ENCODE measurements at places on chromosomes 3 and 15.

DNA sequence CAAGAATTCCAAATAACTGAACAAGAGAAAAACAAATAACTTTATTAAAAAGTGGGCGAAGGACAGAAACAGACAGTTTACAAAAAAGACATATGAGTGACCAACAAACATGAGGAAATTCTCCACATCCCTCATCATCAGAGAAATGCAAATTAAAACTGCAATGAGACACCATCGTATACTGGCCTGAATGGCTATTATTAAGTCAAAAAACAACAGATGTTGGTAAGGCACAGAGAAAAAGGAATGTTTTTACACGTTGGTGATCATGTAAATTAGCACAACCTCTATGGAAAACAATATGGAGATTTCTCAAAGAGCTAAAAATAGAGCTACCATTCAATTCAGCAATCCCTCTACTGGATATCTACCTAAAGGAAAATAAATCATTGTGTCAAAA lies 1260.4 kb upstream of the ALCAM start:
- DNase-seq = no peak

DNA sequence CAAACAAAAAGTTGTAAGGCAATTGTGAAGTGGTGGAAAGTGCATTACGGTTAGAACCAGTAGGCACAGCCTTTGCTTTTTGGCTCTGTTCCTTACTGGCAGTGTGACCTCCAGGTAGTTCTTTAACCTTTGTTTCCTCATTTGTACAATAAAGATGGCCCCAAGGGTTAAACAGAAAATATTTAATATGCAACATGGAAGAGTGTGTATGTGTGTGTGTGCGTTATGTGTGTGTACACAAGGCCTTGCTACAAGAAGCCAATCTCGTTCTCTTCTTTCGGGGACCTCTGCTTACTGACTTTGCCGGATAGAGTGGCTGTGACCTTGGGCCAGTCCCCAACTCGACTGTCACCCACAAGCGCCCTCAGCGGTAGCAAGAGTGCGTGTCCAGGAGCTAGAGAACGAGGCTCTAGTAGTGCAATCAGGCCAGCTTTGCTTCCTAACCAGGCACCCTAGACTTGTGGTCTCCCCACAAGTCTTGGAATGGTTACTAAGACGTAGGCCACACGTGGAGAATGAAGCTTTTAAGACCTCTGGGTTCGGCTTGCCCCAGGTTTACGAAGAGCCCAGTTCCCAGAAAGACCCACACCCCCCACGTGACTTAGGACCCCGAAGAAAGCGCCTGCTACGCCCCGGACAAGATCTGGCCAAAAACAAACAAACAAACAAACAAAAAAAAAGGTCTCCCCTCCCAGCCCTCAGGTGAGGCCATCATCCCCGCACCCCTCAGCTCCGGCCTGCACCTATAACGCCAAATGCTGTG lies 593 bp downstream of the CIAO2A start:
- DNase-seq = peak; percentile 50

DNA sequence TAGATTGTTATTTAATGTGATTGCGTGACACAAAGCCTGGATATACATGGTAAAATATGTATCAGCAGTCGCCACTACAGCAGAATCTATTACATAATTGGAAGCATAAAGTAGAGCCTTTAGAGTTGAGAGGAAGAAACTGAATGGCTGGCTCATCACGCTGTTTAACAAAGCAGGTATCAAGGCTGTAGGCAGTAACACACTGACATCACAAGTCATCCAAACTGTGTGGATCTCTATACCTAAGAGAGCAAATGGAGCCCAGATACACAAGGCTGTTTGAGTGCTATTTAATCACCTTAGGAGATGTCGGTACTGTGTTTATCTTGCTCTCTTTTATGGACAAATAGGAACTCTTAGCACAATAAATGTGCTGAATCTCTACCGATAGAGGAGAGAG lies 864.4 kb downstream of the VGLL3 start:
- DNase-seq = no peak

DNA sequence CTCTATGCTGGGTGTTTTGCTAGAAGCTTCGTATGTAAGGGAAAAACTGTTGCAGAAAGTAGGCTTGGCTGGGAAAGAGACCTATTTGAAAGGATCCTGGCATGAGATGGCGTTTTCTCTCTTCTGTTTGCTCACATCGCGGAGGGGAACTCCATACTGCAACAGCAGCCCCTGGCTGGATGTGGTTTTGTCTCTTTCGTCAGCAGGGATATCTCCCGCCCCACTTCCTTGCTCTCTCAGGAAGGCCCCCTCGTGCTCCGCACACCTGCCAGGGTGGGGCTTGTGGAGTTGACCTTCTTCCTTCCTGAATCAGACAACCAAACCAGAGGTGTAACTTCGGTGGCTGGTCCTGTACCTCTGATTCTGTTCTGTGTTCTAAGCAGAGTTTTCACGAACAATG lies 26.4 kb upstream of the MYZAP start:
- no peak for DNase-seq

DNA sequence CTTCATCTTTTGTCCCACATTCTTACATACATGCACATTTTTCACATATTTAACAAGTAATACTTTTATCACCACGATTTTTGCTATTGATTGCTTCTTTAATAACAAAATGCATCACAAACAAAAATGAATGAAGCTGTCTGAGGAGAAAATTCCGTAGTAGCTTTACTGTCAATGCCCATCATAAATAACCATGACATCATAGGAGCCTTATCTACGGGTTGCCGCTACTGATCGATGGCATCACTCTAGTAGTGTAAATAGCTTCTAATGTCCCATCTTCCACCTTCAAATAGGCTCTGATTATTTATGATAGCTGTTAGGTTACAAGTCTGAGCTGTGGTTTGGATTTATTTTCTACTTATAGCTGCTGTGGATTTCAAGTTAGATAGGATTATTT lies 323.4 kb downstream of the MECOM start:
- no peak for DNase-seq

GRCh38 chr3:153169793-153170383 lies 7.9 kb downstream of the RAP2B start:
- no peak for DNase-seq

DNA sequence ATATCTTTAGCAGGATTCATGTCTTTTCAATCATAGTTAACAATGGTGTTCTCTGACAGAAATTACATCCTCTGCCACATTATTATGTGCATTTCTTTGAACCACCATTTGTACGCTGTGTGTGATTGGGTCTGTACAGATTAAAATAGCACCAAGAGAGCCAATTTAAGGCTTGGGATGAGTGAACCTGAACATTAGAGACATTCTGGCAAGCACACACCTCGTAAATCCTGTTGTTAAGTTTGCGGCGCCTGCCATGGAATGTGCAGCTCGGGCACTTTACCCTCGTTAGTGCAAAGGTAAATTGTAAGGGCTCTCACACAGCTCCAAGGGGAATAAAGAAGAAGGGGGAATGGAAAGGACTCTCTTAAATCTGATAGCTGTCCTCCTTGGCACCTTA lies 482.4 kb upstream of the DPPA4 start:
- DNase-seq = no peak

DNA sequence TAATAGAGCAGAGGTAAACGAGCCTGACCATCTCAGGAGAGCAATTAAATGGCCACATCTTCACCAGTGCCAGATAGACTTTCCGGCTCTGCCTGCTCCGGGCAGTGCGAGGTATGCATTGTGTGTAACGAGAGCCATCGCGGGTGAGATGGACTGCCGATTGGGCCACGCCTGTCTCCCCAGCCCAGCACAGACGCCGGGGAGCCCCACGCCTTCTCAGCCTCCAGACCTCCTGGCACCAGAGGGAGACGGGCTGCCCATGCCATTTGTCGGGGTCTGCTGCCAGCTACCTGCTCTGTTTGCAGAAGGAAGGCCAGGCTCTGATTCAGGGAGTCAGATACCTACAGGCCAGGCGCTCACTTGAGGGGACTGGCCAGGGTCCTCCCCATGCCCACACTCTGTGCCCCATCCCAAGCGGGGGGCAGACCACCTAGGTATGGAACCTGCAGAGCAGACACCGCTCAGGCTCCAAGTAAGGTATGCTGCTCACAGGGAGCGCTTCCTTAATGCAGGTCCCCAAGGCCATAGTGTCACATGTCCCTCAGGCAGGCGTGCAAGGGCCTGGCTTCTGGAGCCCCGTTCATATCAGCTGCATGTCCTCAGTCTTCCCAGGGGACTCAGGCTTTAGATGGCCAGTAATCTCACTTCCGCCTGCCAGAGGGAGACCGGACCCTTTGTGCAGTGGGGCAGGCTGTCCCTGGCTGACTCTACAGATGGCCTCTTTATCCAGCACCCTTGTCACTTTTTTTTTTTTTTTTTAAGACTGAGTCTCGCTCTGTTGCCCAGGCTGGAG lies 62.2 kb downstream of the DNAJB8 start:
- no peak for DNase-seq

- no peak for DNase-seq
These were observed 13.6 kb downstream of the ACKR2 start for GRCh38 chr3:42822828-42823227.

- DNase-seq = no peak
These were observed 295.9 kb upstream of the UBE2E2 start for GRCh38 chr3:22907161-22907780.

DNA sequence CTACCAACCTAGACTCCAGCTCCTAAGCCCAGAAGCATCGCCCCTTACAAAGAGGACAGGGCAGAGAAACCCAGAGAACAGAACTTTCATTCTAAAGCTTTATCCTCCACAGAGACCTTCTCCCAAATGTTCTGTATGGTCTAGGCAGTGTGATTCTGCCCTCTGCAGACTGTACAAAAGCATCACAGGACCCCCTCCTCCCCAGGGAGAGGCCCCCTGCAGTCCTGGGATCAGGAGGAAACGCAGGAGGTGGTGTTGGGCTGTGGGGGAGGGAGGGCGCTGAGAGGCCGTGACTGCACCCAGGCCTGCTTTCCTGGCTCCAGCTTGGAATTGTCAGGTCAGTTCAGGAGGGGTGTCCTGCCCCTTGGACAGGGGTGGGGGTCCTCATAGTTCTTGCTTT lies 101.3 kb downstream of the DGKG start:
- DNase-seq = no peak

GRCh38 chr3:139811331-139811730 lies 123.7 kb upstream of the CLSTN2 start:
- no peak for DNase-seq

DNA sequence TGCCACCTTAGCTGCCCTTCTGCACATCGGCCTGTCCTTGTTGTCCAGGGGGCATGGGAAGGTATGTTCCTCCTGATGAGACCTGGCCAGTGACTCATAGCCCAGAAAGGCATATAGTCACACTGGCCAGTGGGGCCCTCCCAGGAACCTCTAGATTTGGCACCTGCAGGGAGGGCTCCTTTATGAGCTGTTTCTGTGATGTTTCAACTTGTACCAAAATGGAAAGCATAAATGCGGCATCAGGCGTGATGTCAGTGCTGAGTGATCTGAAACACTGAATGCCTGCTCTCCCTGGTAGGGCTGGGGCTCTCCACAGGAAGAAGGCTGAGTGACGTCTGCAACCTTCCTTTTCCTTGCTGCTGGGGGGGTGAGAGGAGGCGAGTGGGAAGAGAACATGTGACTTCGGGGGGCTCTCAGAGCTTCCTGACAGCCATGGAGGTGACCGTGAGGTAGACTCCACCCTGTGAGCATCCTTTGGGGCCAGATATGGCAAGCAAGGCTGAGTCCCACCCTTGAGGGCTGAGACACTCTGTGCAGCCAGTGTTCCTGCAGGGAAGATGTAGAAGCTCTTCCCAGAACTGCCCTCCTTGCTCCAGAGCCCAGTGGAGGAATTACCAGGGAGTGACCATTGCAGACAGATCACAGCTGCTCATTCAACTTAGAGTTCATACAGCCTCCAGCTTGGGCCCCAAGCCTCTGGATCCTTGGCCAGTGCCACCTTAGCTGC lies 37.1 kb upstream of the APEH start:
- no peak for DNase-seq

- no peak for DNase-seq
These were observed 165.4 kb upstream of the TOPAZ1 start for GRCh38 chr3:44076221-44076829.

- DNase-seq = no peak
These were observed 24.1 kb upstream of the AKAP13 start for GRCh38 chr15:85356276-85356675.

DNA sequence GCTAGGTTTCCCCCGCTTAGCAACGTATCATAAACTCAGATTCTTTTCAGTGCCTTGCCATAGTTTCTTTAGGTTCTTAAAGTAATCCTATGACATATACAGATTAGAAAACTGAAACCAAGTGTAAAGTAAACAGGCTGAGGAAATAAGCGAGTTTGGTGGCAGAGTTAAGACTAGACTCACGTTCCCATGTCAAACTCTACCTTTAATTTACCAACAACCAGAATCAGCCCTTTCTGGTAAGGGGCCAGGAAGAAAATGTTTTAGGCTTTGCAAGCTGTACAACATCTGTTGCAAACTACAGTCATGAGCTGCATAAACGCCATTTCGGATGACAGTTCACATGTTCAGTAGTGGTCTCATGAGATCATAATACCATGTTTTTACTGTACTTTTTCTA lies 128.0 kb upstream of the PRICKLE2 start:
- no peak for DNase-seq

DNA sequence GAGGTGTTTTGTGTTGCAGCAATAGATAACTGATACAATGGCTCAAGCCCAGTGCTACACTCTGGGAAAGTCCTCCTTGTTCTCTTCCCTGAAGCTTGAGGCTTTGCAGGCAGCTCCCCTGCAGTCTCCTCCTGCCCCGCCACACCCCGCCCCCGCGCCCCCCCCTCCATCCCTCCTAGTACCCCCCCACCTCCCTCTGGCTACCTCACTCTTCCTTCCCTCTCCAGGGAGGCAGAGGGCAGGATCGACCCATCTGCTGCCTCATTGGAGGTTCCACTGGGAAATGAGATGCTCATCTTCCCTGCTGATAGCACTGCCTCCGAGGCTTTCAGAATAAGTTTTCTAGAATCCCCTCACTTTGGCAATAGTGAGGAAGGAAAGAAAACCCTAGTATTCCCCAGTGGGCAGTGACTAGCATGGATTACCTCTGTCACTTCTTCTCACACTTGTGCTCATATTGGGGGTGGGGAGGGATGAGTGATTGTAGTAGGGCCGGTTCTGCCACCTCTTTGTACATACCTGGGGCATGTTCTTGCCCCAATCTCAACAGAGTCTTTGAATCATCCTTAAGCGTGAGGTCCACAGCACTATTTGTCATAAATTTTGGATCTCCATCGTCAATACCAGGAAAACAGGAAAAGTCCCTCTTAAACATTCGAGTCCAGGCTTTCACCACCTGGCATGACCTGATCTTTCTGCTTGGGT lies 16.3 kb upstream of the RAB7A start:
- DNase-seq = no peak

- DNase-seq = no peak
These were observed 1333.5 kb upstream of the CADM2 start for GRCh38 chr3:83625261-83625660.

GRCh38 chr3:15205934-15206661 lies at the start of gene CAPN7:
Gene CAPN7, plus strand, starts transcription at chr3:15206246. Its CDS starts 250 bp downstream, at chr3:15206496.
- peak; percentile 93 for DNase-seq

DNA sequence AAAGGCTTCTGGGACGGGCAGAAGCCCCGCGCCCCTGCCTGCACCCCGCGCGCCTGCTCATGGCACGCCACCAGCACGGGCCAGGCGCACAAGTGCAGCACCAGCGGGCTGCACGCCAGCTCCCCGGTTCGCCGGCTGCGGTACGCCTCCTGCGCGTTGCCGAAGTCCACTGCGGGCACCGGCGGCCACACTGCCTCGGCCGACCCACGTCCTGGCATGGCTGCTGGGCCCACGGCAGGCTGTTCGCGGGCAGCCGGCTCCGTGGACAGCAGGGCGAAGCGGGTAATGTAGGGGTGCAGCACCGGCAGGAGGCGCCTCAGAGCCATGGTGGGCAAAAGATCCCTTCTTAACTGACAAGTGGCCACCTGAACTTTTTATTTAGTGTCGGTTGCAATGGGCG lies 34.8 kb downstream of the MCCC1 start:
- no peak for DNase-seq

Data from heart right ventricle (tissue), 16 donors.